ENCODE measurements at places on chromosomes 12 and 14.

GRCh38 chr12:19759227-19759626, 319.9 kb downstream of the AEBP2 start:
- no peaks in the 10 kb centered on the region for H3K36me3 ChIP-seq
- H3K27me3 ChIP-seq = peaks cover 11% of the 10 kb centered on the region
- no peak overlapping the region for H3K27ac ChIP-seq
- H3K4me3 ChIP-seq = no peak overlapping the region

GRCh38 chr14:38074754-38075153, 132.9 kb upstream of the SSTR1 start:
- H3K4me1 ChIP-seq = peaks cover 14% of the 10 kb centered on the region
- DNase-seq = no peak
- H3K4me3 ChIP-seq = peak overlapping the region; percentile 76

GRCh38 chr14:63091394-63091996, 46.2 kb upstream of the KCNH5 start:
- H3K27me3 ChIP-seq = no peaks in the 10 kb centered on the region
- no peak overlapping the region for H3K27ac ChIP-seq
- no peak overlapping the region for H3K4me3 ChIP-seq
- no peaks in the 10 kb centered on the region for H3K4me1 ChIP-seq
- no peak for DNase-seq

DNA sequence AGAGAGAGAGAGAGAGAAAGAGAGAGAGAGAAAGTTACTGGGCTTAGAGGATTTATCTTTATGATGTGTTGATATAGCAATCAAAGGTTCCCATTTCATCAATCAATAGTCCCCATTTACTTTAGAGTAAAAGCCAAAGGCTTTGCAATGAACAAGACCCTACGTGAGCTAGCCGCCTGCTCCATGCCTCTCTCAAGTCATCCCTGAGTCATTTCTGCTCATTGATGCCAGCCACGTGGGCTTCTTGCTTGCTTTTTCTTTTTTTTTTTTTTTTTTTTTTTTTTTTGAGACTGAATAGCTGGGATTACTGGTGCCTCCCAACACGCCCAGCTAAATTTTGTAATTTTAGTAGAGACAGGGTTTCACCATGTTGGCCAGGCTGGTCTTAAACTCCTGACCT, 70.9 kb downstream of the GPR135 start:
- no peak for DNase-seq
- H3K36me3 ChIP-seq = no peaks in the 10 kb centered on the region
- no peak overlapping the region for H3K27ac ChIP-seq
- H3K4me1 ChIP-seq = peaks cover 7% of the 10 kb centered on the region
- H3K4me3 ChIP-seq = no peak overlapping the region

- peaks cover 13% of the 10 kb centered on the region for H3K4me1 ChIP-seq
- H3K36me3 ChIP-seq = no peaks in the 10 kb centered on the region
- DNase-seq = no peak
- no peak overlapping the region for H3K4me3 ChIP-seq
Observed at GRCh38 chr12:68356986-68357385, 24.8 kb upstream of the MDM1 start.

DNA sequence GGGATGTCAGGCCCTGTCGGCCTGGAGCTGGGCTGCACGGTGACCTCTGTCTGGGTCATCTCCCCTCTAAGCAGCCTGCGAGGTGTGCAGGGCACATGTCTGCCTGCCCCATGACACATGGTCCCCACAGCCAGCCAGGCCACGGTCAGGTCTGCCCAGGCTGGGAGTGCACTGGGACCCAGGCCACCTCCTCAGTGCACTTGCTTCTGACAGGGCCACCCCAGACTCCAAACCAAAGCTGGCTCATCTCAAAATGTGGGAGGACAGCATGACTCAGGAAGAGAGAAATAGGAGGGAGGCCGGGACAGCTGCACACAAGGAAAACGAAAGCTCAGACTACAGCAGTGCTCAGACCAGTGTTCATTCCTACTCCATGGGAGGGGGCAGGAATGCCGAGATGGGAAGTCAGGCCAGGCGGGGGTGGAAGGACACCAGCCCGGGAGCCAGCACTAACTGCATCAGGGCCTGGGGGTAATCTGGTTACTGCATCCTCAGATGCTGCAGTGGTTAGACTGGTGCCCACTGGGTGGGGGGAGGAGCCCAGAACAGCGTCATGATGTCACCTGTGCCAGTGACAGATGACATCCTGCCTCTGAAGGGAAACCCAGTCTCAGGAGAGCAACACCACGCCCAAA, 4.0 kb downstream of the P2RX2 start:
- no peak overlapping the region for H3K4me3 ChIP-seq
- DNase-seq = no peak
- H3K4me1 ChIP-seq = peaks cover 4% of the 10 kb centered on the region
- peaks cover 8% of the 10 kb centered on the region for H3K27me3 ChIP-seq
- no peaks in the 10 kb centered on the region for H3K36me3 ChIP-seq
- no peak overlapping the region for H3K27ac ChIP-seq

DNA sequence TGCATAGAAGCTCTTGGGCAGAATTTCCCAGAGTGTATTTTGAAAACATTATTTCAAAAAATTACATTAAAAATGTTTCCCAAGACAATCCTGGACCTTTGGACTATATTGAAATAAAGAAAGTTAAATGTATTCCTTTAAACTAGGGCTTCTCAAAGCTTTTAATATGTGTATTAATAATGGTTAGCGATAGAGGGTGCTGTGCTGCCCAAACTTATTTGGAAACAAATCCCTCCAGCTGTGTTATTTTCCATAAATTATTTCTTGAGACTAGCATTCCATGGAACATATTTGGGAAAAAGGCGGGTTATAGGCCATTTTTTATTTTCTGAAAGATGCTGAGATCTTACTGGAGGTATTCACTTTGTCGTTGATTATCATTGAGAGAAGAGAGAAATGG, 397.8 kb upstream of the MIS18BP1 start:
- no peaks in the 10 kb centered on the region for H3K4me1 ChIP-seq
- no peaks in the 10 kb centered on the region for H3K27me3 ChIP-seq
- no peak overlapping the region for H3K4me3 ChIP-seq
- DNase-seq = no peak

- H3K27ac ChIP-seq = peak overlapping the region; percentile 33
- H3K4me3 ChIP-seq = peak overlapping the region; percentile 77
- H3K4me1 ChIP-seq = peaks cover 19% of the 10 kb centered on the region
- H3K27me3 ChIP-seq = peaks cover 86% of the 10 kb centered on the region
- DNase-seq = no peak
- peaks cover 3% of the 10 kb centered on the region for H3K36me3 ChIP-seq
Observed at GRCh38 chr12:111035578-111036301, 115.4 kb upstream of the MYL2 start.

- no peaks in the 10 kb centered on the region for H3K27me3 ChIP-seq
- no peak overlapping the region for H3K27ac ChIP-seq
- H3K4me3 ChIP-seq = no peak overlapping the region
- peaks cover 7% of the 10 kb centered on the region for H3K4me1 ChIP-seq
- DNase-seq = no peak
- H3K36me3 ChIP-seq = peaks cover 3% of the 10 kb centered on the region
Observed at GRCh38 chr14:64958743-64959142, 13.4 kb downstream of the RAB15 start.

DNA sequence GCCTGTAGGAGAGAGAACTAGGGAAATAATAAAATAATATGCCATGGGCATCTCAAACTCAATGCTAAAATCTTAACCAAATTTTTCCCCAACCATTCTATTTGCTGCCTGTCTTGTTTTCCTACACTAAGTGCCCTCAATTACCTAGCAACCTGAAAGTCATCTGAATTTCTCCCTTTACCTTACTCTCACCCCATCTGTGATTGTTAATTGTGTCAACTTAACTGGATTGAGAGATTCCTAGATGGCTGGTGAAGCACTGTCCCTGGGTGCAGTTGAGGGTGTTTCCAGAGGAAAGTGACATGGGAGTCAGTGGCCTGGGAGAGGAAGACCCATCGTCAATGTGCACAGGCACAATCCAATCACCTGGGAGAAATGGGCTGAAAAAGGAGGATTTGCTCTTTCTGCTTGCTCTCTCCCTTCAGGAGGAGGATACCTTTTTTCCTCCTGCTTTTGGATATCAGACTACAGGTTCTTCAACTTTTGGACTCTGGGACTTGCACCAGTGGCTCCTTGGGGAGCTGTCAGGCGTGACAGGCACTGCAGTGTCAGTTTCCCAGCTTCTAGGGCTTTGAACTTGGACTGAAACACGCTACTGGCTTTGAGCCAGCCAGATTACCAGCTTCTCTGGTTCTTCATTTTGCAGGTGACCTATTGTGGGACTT, 100.1 kb downstream of the PPP1R12A start:
- no peak overlapping the region for H3K4me3 ChIP-seq
- peaks cover 37% of the 10 kb centered on the region for H3K4me1 ChIP-seq
- no peaks in the 10 kb centered on the region for H3K27me3 ChIP-seq
- DNase-seq = no peak
- H3K36me3 ChIP-seq = peaks cover 45% of the 10 kb centered on the region
- peak overlapping the region; percentile 17 for H3K27ac ChIP-seq

DNA sequence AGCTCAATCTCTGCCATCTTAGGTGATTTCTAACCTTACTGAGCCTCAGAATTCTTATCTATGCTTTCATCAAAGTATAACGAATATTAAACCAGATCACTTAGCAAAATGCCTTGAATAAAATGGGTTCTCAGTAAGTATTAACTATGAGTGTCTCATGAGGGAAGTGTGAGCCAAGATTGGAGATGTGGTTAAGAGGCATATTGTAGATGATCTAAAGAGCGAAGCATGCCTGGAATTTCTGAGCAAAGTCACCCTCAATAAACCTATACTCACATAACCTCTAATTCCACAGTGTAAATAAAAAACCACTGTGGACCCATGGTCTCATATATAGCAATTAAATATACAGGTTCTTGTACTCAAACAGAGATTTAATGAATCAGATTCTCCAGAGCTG, 193.1 kb upstream of the FSCB start:
- H3K27ac ChIP-seq = no peak overlapping the region
- DNase-seq = no peak
- no peaks in the 10 kb centered on the region for H3K36me3 ChIP-seq
- no peak overlapping the region for H3K4me3 ChIP-seq
- H3K27me3 ChIP-seq = no peaks in the 10 kb centered on the region

- no peak overlapping the region for H3K4me3 ChIP-seq
- H3K27ac ChIP-seq = no peak overlapping the region
- no peaks in the 10 kb centered on the region for H3K4me1 ChIP-seq
- H3K36me3 ChIP-seq = peaks cover 4% of the 10 kb centered on the region
- H3K27me3 ChIP-seq = peaks cover 13% of the 10 kb centered on the region
- no peak for DNase-seq
Observed at GRCh38 chr14:67569011-67569650, 30.9 kb downstream of the PIGH start.

- no peak overlapping the region for H3K4me3 ChIP-seq
- no peak for DNase-seq
- H3K27ac ChIP-seq = no peak overlapping the region
- H3K4me1 ChIP-seq = no peaks in the 10 kb centered on the region
- no peaks in the 10 kb centered on the region for H3K36me3 ChIP-seq
- peaks cover 47% of the 10 kb centered on the region for H3K27me3 ChIP-seq
Observed at GRCh38 chr14:103131580-103131979, 8.3 kb downstream of the TNFAIP2 start.

- DNase-seq = no peak
- H3K4me1 ChIP-seq = peaks cover 4% of the 10 kb centered on the region
- H3K27ac ChIP-seq = peak overlapping the region; percentile 88
- H3K4me3 ChIP-seq = no peak overlapping the region
Observed at GRCh38 chr14:94041551-94042346, 15.6 kb downstream of the OTUB2 start.

DNA sequence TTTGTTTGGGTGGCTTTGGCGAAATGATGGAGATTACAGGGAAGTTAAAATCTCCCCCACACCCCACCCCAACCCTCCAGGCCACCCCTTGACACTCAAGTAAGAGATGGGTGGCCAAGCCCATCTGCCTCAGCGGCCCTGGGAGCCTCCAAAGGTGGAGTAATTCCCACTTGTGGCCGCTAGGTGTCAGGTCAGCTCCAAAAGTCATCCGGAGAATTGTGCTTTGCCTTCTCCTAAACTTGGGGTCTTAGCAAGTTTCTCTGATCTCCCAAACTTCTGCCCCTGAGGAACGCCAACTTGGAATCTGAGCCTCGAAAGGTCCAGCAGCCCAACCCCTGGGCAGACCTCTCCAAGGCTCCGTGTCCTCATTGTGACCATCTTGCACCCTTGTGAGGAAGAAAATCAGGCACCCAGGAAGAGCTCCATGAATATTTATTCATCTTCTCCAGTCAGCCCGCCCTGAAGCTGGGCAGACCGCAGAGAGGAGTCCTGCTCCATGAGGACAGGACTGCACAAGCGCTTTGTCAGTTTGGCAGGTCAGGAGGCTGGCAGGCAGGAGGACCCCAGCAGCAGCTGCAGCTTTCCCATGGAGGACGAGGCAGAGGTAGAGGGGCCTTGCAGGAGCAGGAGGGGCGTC, 46.7 kb downstream of the LRRC74A start:
- H3K4me1 ChIP-seq = no peaks in the 10 kb centered on the region
- peak; percentile 70 for DNase-seq
- peaks cover 30% of the 10 kb centered on the region for H3K27me3 ChIP-seq
- H3K4me3 ChIP-seq = no peak overlapping the region
- H3K36me3 ChIP-seq = no peaks in the 10 kb centered on the region

GRCh38 chr12:68359674-68360073, 27.5 kb upstream of the MDM1 start:
- H3K4me3 ChIP-seq = no peak overlapping the region
- H3K36me3 ChIP-seq = no peaks in the 10 kb centered on the region
- no peaks in the 10 kb centered on the region for H3K27me3 ChIP-seq
- H3K27ac ChIP-seq = peak overlapping the region; percentile 41

GRCh38 chr14:21939836-21940235, 266.2 kb upstream of the OR4E1 start:
- DNase-seq = no peak
- H3K4me1 ChIP-seq = peaks cover 3% of the 10 kb centered on the region
- H3K27ac ChIP-seq = no peak overlapping the region
- peaks cover 4% of the 10 kb centered on the region for H3K27me3 ChIP-seq
- H3K4me3 ChIP-seq = no peak overlapping the region

DNA sequence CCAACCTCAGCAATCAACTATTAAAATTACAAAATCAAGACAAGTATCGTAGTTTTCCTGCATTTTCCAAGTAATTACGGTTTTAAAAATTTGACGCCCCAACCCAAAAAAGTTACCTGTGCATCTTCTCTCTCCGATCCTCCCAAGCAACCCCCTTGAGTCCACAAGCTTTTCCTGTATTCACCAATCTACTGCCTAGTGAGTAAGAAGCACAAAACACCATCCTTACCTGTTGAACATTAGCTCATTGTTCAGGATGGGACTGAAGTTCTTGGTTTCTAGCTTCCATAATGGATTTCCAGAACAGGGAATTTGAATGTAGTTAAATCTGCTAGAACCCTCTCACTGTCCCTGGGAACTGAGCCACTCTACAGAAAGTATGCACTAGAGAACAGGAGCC, 162.0 kb downstream of the PAX9 start:
- DNase-seq = no peak
- H3K27me3 ChIP-seq = no peaks in the 10 kb centered on the region
- no peaks in the 10 kb centered on the region for H3K36me3 ChIP-seq
- no peak overlapping the region for H3K4me3 ChIP-seq
- no peak overlapping the region for H3K27ac ChIP-seq

GRCh38 chr12:113782873-113783272, 183.3 kb downstream of the RBM19 start:
- no peak overlapping the region for H3K27ac ChIP-seq
- peaks cover 68% of the 10 kb centered on the region for H3K27me3 ChIP-seq

GRCh38 chr12:23093488-23093887, 468.5 kb downstream of the ETNK1 start:
- no peak for DNase-seq
- no peaks in the 10 kb centered on the region for H3K27me3 ChIP-seq
- H3K36me3 ChIP-seq = no peaks in the 10 kb centered on the region
- no peaks in the 10 kb centered on the region for H3K4me1 ChIP-seq
- H3K4me3 ChIP-seq = no peak overlapping the region
